Activated CD4-positive, CD25-positive, alpha-beta regulatory T cell (primary cell): ENCODE measurements at places on chromosomes 3 and 15.

DNA sequence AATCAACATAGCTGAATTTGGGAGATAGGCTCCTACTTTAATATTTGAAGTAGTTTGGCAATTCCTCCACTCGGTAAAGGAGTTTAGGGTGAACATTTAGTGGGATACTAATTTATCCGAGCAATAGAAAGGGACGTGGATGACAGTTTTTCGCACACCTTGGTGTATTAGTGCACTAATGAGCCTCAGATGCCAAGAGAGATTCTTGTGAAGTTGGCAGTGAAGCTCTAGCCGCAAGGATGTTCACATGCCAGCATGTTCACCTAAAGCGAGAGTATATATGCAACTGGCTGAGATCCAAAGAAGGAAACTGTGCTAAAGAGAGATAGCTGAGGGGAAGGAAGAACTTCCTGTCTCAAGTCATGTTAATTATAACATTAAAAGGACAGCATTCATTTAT, 58.5 kb downstream of the TGFBR2 start:
- no peak for DNase-seq

- no peak for DNase-seq
Observed at GRCh38 chr15:91098451-91098850, 1.6 kb upstream of the SV2B start.

DNA sequence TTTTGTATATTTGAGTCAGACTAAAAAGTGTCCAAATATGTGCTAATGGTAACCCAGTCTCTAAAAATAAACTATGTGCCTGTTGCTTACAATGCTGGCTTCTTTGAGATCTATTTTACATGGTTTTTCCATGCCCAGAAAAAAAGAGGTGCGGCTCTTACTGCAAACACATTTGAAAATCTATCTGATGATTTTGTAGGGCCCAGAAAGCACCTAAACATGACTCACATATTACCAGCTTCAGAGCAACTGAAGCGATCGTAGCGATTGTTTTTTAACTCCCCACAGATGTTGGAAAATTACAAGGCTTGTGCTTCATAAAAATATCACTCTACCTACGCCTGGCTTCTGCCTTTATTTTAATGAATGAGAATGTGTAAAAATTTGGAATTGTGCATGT, 53.5 kb downstream of the SUCNR1 start:
- no peak for DNase-seq

GRCh38 chr15:94451466-94451865, 220.1 kb downstream of the MCTP2 start:
- DNase-seq, result no peak

DNA sequence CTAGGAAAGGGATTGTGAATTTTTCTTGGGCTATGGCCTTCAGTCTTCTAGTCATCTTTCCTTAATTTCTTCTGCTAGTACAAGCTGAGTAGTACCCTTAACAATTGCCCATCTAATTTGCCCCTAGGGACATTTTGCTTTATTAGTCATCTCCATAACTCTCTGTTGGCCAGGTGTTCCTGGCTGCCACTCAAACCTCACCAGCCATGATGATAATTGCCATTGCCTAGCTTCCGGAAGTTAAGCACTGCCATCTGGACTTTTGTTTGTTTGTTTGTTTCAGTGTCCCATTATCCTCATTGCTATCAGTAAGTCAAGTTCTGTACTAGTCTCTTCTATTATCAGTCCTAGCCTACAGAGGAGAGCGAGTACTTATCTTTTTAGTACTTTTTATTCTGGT, 36.6 kb upstream of the UBL7 start:
- no peak for DNase-seq

DNA sequence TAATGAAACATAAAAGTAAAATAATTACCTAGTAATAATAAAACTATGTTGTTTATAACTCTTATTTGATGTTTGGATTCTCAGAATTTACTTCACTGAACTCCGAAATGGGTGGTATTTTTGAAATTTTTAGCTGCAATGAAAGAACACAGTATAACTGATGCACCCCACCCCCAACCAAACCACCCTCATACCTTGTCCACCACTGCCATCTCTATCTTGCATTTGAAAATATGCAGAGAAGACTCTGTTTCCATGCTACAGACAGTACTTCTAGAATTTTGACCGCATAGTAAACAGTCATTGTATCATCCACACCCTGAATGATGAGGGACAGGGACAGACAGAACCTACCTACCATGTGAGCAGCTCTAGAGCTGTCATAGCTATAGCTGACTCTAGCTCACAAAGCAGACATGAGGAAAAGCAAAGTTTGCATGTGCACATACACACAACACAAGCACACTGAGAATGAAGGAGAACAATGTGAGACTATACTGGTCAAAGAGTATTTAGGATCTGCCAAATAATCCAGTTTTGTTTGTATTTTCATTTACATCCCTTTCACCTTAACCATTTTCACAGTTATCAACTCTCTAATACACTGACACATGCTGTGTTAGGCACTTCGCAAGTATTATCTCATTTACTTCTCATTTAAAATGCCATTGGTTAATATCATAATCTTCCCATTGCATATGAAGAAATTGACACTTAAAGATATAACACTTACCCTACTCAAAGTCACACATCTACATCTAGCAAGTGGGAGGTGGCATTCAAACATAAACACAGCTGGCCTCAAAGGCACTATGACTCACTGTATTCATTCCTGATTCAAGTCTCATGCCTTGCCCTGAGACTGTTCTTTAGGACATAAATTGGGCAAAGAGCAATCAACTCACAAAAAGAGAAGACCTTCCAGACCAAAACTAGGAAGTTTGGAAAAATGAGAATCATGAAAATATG, 1014.7 kb upstream of the CFAP20DC start:
- DNase-seq, result no peak

- no peak for DNase-seq
Observed at GRCh38 chr15:74870436-74871215, 2.5 kb downstream of the SCAMP2 start.

DNA sequence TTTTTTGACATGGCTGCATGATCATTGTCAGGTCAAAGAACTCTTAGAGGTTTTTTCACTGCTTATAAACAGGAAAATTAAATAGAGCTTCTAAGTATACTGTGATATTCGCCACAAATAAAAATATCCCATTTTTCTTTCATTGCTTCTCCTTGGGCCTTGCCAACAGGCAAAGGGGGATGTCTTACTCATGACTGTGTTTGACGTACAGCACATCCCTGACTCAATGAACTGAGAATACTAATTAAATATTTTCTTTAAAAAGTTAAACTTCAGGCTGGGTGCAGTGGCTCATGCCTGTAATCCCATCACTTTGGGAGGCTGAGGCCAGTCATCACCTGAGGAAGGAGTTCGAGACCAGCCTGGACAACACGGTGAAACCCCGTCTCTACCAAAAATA, 41.4 kb upstream of the CCDC80 start:
- DNase-seq, result no peak

DNA sequence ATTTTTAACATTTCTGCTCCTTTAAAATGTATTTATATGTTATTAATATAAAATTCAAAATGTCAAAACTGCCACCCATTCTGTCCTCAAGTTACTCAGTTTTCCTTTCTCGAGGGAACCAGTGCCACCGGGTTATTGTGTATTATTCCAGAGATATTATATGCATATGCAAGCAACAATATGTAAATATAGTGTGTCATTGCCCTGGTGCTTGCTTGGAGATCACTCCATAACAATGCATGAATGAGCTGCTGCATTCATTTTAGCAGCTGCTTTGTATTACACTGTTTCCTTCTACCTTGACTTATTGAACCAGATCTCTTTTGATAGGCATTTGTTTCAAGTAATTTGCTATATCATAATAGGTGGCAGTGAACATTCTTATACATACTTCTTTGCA, 509.1 kb downstream of the MCTP2 start:
- DNase-seq, result no peak

DNA sequence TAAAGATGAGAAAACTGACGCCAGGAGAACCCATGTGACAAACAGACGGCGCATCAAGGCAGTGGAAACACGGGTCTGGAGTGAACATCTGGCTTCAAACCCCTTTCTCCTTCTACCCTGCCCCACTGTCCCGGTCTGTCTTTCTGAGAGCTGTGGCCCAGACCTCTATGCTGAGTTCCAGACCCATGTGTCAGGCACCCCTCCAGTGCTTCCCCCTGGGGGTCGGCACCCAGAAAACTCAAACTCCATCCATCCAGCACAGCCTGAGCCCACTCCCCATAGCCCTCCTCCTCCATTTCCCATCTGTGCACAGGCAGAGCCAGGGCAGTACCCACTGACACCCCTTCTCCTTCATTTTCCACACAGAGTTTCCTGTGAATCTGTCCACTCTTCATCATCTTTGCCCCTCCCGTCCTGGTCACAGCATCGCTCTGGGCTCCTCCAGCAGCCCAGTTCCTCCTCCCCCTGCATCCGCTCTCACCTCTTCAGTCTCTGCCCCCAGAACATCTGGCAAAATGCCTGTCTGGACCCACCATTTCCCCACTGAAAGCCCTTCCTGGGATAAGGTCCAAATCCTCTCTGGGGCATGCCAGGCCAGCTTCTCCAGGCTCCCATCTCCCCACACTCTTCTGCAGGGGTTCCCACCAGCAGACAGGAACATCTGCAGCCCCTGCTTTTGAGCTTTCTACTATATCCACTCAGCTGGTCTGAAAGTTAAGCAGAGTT, 2.9 kb downstream of the FAM240A start:
- DNase-seq, result no peak

DNA sequence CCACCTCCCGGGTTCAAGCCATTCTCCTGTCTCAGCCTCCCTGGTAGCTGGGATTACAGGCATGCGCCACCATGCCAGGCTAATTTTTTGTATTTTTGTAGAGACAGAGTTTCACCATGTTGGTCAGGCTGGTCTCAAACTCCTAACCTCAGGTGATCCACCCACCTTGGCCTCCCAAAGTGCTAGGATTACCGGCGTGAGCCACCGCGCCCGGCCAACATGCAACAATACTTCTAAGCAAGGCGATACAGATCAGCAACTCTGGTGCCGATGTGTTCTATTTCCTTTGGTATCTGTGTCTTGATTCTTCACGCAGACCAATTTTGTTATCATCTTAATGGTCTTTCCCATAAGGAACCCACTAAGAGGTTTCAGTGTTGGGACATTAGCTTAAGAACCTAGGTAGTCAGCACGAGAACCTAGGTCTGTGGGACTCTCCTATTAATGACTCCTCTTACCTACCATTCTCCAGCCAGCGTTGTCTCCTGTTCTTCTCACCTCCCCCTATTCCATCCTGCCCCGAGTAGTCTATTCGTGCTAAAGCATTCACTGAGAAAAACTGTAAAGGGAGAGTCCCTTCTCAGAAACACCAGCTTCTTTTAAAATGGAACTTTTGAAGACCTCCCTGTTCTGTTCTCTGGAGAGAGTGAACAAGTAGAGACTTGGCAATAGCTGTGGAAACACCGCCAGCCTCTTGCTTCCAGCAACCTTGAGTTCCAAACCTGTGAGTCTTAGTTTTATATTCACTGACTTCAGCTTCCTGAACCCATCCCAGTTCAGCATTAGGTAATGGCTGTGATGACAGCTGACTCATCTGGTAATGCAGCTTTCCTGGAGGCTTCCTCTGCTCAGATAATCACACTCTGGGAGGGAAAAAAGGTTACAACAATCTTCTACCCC, 61.2 kb downstream of the TSC22D2 start:
- no peak for DNase-seq

- DNase-seq, result no peak
Observed at GRCh38 chr3:9980251-9980650, 6.4 kb downstream of the EMC3 start.

DNA sequence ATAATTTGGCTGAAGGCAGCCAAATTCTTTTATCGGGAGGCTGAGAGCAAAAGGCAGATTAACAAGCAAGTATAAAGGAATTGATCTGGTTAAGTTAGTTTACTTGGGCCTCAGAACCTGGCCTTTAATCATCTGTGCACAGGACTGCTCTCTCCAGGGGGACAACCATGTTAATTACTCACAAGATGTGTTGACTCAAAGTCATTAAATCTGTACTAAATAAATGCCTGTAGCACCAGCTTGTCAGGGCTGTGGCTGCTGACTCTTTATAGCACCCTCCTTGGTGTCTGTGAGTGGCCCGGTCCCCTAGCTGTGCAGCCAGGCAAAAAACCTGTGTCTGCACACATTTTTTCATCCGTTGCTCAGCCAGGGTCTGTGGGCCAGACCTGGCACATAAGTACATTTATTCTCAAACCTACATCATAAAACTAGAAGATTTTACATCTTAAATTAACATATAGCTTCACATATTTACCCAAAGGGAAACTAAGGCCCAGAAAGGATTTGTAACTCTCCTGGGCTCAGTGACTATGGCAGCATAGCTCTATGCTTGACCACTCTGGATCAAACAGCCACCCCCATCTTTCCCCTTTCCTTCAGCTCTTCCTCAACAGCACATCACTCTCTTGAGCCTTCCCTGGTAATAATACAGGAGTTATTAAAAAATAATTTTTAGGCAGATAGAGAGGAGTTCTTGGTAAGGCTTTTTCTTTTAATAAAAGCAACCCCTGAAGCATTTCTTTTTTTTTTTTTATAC, 51.4 kb downstream of the NCEH1 start:
- no peak for DNase-seq

- no peak for DNase-seq
Observed at GRCh38 chr3:161568671-161569070, 72.1 kb downstream of the OTOL1 start.

- DNase-seq, result no peak
Observed at GRCh38 chr3:150589759-150590158, 13.4 kb upstream of the SELENOT start.

- no peak for DNase-seq
Observed at GRCh38 chr3:72288955-72289691, 504.2 kb upstream of the PROK2 start.

GRCh38 chr3:140394488-140395133, 283.3 kb upstream of the TRIM42 start:
- no peak for DNase-seq

GRCh38 chr15:47794252-47794914, 77.1 kb downstream of the SEMA6D start:
- no peak for DNase-seq

DNA sequence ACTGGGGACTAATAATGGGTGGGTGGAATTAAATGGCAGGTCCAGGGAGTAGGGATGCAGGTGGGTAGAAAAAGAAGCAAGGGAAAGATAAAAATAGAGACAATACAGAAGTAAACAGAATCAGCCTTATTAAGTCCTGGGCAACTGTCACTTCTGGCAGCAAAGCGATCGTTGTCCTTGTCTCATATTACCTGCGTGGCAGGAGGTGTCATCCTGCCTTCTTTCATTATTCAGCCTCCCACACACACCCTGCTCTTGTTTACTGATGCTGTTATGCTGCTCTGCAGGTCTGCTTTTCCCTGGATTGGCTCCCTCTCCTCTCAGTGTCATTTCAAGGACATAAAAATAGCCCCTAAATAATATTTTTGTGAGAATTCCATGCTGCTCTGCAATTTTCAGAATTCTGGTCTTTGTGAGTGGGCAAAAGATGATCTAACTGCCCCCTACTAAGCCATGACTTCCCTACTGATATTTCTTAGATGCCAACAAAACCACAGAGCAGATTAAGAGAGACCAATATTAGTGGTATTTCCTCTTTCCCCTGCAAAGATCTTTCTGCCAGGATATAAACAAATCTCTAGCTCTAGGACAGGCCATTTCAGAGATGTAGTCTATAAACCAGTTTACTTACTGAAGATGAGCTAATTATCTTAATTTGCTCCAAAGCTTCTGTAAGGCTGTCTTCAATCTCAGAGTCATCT, 8.5 kb downstream of the VEPH1 start:
- DNase-seq, result no peak
